ENCODE measurements at places on chromosomes 3 and 15.

DNA sequence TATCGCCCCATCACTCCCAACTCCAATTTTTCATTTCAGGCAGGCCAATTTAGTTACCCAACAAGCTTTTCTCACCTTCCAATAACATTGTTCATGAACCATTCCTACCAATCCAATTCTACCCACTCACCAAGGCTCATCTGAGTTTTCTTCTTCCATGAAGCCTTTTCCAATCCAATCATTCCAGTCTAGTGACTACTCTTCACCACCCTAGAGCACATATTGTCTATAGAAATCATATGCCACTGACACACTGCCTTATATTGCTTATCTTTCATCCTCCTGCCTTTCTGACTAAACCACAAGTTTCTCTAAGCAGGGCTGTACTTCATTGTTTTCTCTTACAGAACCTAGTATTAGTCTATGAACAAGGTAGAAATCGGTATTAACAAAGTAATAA is 11.4 kb downstream of the CCDC14 start:
- DNase-seq = peak; percentile 71

GRCh38 chr3:187669675-187670504 is at the start of gene SST:
SST (minus strand) TSS chr3:187670394; CDS start chr3:187670291, 103 bp downstream.
- peak; percentile 56 for DNase-seq

GRCh38 chr15:62391641-62392262 is 226.7 kb upstream of the C2CD4B start:
- DNase-seq = peak; percentile 66

GRCh38 chr3:59407425-59407824 is 357.6 kb upstream of the CFAP20DC start:
- DNase-seq = no peak

GRCh38 chr3:4478261-4478660 is 11.2 kb upstream of the SUMF1 start:
- DNase-seq = no peak

DNA sequence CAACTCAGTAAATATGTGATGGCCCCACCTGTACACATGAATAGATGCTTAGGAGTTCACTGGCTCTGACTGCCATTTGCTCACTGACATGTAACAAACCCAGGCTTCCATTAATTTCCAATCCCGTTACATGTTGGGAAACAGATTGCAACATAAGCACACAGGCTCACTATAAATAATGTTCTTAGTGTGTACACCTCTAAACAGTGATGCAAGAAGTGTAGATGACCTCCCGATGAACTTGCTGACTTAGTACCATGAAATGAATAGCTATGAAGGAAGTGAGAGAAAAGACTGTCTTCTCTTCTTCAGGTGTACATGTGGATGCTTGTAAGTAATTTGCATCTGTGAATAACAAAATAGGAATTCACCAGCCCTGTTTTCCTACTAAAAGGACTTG is 21.4 kb upstream of the FSIP1 start:
- no peak for DNase-seq

DNA sequence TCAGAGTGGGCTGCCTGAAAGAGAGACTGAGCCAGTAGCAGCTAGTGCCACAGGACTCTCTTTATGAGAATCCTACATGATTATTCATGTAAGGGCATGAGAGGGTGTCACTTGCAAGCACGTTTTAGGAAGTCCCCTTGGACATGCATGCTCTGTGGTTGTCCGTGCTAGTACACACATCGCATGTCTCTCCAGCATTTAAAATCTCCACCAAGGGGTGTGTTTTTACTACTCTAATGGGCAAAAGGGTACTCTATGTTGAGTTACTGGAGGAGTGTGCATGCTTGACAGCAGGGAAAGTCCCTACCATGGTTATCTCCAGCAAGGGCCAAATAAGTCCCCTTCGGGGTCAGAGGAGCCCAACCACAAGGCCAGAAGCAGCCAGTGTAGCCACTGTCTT is 70.7 kb downstream of the DCLK3 start:
- no peak for DNase-seq

- DNase-seq = no peak
Measured at GRCh38 chr3:20945892-20946291, 759.9 kb upstream of the SGO1 start.

GRCh38 chr3:72375237-72376076 is 472.8 kb downstream of the SHQ1 start:
- no peak for DNase-seq

DNA sequence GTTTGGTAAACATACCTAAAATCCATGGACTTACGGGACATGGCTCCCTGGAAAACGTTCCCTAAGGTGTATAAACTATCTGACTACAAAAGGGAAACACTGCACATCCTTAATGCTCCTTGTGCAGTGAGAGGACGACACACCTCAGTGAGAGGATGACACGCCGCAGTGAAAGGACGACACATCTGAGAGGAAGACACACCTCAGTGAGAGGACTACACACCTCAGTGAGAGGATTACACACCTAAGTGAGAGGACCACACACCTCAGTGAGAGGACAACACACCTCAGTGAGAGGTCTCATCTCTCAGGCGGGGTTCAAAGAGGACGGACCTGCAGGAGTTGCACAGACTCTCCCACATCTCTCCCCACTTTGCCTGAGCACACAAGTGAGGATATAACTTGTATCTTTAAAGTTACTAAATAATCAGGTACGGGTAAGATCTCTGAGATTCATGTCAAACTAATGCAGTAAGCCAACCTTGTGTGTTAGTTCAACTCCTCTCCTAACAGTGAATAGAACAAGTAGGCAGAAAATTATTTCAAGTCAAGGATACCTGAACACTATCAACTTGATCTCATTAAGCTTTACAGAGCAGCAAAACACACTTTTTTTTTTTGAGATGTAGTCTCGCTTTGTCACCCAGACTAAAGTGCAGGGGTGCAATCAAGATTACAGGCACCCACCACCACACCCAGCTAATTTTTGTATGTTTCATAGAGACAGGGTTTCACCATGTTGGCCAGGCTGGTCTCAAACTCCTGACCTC is 32.1 kb downstream of the HERC2 start:
- no peak for DNase-seq

GRCh38 chr3:158659454-158660237 is 12.8 kb downstream of the LXN start:
- DNase-seq = peak; percentile 78

GRCh38 chr3:72944696-72945095 is 51.9 kb upstream of the PPP4R2 start:
- no peak for DNase-seq

- DNase-seq = peak; percentile 56
Measured at GRCh38 chr3:19947549-19948225, 790 bp downstream of the RAB5A start.

DNA sequence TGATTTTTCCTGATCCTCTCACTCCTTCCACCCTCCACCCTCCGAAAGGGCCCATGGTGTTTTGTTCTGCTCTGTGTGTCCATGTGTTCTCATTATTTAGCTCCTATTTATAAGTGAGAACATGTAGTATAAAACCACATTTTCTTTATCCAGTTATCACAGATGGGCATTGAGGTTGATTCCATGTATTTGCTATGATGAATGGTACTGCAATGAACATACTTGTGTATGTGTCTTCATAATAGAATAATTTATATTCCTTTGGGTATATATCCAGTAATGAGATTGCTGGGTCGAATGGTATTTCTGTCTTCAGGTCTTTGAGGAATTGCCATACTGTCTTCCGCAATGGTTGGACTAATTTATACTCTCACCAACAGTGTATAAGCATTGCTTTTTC is 126.0 kb downstream of the IMPG2 start:
- peak; percentile 20 for DNase-seq
